ENCODE measurements at places on chromosomes 12 and 14. TPM values are rescaled to one million over a fixed set of nuclear protein-coding genes. Genes with fewer than 3 reads are reported as not detected.

LBHD2 gene
- total RNA-seq = not detected

SLIRP gene
- 177 TPM for total RNA-seq

ARG2 gene
- 4.0 TPM for total RNA-seq

MGP gene
- total RNA-seq = 281 TPM

TDG gene
- total RNA-seq = 23.4 TPM

Data from aortic smooth muscle cell (primary cell).